ENCODE measurements at places on chromosomes 6 and 20.

- no peak for DNase-seq
These were observed 99.7 kb upstream of the PLCB4 start for GRCh38 chr20:8969146-8969583.

- no peak for DNase-seq
These were observed 74.1 kb upstream of the SALL4 start for GRCh38 chr20:51876313-51876940.

- DNase-seq: no peak
These were observed 124.8 kb downstream of the CD164 start for GRCh38 chr6:109257494-109257893.

- no peak for DNase-seq
These were observed 5.5 kb downstream of the GRIK2 start for GRCh38 chr6:101398716-101399615.

GRCh38 chr6:15400572-15401004 lies 154.7 kb downstream of the JARID2 start:
- DNase-seq: no peak

DNA sequence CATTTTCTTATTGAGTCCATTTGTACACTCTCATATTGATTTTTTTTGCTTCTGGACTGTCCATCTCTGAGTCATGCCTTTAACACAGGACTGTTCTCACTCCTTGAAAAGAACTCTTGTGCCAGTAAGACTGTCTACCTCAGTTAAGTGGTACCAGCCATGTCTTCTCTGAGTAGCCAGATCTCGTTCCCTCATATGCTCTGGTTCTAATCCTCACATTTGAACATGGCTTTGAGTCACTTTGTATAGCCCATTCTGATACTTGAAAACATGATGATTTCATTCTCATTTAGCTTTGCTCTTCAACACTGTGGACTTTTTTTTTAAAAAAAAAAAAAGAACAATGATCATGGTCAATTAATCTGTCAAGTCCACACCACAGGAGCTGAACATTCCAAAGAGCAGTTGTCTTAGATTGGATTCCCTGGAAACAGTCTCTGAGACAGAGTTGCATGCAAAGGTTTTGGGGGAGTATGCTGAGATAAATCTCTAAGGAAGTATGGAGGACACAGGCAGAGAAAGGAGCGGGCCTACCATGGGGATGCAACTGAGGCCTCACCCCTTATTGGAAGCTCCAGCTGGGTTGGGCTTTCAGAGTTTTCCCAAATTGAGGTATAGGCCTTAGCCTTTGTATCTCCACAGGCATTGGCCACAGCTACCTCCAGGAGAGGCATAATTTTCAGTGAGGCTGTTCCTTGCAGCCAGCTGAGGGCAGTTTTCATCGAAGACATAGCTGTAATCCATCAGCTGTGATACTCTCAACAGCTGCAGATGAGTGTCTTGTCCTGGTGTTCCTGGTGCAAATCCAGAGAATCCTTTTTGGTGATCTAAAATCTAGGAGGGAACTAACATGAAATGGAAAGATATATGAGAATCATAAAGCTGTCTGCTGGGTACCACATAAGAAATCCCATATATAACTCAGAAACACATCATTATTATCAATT lies 6.0 kb upstream of the PTCHD4 start:
- no peak for DNase-seq

GRCh38 chr6:123016431-123017103 lies 20.5 kb downstream of the CLVS2 start:
- no peak for DNase-seq

DNA sequence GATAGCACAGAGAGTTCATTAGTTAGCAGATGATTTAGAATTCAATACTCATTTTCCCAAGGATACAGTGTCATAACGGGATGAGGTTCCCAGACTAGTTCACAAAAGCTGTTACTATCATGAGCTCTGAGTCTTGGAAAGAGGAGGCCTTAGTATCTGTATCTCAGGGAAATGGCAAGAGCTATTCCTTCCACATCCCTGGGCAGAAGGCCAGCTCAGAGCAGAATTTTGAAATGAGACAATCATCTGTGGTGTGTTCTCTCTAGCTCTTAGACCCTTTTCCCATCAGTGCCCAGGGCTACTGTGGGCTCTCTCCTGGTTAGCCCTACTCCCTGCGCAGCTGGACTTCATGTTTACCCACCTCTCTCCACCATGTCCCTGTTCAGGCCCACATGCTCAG lies 64.5 kb downstream of the JAG1 start:
- peak; percentile 93 for DNase-seq

DNA sequence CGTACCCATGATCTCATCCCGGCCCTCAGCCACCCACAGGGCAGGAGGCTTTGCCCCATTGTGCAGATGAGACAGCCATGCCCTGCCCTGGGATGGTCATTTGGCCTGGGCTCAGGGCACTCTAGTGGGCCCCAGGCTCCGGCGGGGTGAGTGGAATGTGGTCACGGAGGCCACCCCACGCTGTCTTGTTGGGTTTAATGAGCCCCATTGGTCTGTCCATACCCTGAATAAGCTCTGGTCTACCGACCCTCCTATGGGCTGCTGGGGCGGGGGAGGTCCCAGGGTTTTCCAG lies 50.6 kb downstream of the FGD2 start:
- DNase-seq: no peak

- no peak for DNase-seq
These were observed 51.6 kb downstream of the GOPC start for GRCh38 chr6:117550618-117551242.

DNA sequence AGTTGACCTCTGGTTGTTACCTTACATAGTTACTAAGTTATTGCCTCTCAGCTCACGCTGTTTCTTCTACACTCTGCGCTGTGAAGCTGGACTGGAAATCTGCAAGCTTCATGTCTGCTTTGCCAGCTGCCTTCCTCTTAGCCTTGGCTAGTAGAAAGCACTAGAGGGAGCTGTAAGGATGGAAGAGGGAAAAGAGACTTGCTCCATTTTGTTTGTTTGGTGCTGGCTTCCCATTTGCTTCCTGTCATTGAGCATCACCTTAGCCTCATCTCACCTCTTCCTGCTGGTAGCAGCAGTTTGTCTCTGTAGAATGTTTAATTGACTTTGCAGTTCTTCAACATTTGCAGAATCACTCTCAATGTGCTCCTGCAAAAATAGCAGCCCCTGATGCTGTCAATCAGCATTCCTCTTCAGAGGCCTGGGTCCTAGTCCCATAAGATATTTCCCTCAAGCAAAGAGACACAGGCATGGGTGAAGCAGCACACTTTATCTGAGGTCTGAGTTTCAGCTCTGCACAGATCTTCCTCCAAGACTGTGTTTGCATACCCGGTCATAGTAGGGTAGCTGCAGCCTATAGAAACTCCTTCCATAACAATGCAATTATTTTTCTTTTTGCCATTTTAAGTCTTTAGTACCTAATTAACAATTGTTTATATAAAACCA lies 302.2 kb upstream of the EPHA7 start:
- no peak for DNase-seq

DNA sequence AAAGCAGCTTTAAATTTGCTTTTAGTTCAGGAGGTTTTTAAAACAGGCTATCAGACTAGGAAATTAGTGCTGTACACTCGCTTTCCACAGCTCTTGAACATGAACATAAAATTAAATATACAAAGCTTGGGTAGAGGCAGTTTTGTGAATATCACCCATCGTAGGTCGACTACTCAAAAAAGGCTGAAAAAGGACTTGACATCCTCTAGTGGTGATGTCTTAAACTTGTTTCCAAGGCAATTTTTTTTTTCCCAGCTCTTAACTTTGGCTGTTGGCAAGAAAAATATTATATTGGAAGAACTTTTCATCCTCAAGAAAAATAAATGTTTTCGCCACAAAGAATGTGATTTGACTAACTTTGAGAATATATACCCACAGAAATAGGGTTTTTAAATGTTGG lies 2.9 kb downstream of the MAP7 start:
- peak; percentile 26 for DNase-seq

DNA sequence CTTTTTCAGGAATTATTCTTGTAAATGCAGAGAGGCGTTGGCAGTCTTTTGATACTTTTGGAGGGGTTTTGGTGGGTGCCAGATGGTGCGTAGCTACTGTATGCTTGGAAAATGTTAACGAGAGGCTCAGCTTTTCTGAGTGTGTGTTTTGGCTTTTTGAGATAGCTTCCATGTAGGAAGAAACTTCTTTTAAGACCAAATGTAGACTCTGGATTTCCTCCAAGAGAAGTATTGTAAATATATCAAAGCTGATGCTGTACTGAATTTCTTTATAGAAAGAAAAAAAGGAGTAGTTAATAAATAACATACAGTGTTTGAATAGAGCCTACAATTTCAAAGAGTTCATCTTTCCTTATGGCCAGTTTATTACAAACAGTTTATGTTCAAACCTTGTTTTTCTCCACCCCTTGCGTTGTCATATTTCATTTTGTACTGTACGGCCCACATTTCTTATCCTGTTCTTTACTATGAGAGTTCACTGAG lies 16.7 kb downstream of the TIAM2 start:
- DNase-seq: no peak

GRCh38 chr6:13434777-13435176 lies 52.6 kb downstream of the GFOD1 start:
- DNase-seq: no peak

GRCh38 chr20:12504779-12505178 lies 504.0 kb upstream of the SPTLC3 start:
- DNase-seq: no peak

- peak; percentile 94 for DNase-seq
These were observed 72.3 kb downstream of the BTBD9 start for GRCh38 chr6:38567436-38567835.

DNA sequence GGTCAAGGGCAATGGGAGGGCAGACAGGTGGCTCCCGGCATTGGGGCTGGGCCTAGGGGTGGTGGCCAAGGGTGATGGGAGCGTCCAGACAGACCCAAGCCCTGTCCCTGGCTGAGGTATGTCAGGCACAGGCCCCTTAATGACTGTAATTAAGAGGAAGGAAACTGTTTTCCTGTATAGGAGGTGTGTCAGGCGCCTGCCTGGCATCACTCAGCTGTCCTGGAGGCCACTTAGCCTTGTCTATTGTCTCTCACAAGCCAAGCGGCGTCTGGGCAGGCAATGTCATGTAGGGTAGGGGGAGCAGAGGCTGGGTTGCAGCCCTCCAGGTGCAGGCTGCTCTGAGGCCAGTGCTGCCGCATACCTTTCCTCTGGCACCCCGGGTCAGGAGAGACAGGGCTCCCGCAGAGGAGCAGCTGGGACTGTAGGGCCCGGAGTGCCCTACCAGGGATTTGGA lies 3.9 kb upstream of the FAM83C start:
- no peak for DNase-seq

- peak; percentile 45 for DNase-seq
These were observed 111.9 kb upstream of the GGTLC1 start for GRCh38 chr20:24100370-24101011.

DNA sequence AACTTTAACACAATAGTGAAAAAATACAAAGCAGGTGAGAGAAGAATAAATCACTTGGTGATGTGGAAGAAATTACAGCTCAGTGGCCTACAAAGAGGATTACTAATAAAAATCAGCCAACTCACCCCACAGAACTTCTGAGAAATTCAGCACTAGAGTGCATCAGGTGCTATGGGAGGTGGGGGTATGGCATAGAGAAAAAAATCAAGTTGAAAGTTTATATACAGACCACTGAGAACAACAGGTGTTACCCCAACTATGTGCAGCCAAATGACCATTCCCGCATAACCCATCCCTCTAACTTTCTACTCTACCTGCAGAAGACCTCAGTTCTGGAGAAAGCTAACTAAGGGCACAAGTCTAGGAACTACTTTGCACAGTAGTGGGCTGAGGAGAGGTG lies 47.0 kb downstream of the PIGU start:
- DNase-seq: no peak

GRCh38 chr6:111679126-111679858 lies 73.6 kb upstream of the TRAF3IP2 start:
- DNase-seq: no peak

DNA sequence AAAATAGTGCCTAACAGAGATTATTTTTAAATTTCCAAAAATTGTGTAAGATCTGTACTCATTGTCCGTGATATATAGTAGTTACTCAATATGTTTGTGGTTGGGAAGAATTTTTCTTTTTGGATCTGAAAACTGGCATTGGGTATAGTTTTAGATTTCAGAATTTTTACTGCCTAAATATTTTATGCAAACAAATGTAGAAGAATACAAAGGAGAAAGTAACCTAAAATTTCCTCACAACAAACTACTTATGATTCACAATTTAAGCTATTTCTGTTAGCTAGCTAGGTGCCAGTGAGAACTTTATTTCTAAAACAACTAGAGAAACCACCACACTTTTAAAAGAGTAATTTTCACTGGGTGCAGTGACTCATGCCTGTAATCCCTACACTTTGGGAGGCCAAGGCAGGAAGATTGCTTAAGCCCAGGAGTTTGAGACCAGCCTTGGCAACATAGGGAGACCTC lies 38.8 kb downstream of the SESN1 start:
- peak; percentile 44 for DNase-seq

GRCh38 chr6:89970072-89970471 lies 75.8 kb downstream of the GJA10 start:
- no peak for DNase-seq

DNA sequence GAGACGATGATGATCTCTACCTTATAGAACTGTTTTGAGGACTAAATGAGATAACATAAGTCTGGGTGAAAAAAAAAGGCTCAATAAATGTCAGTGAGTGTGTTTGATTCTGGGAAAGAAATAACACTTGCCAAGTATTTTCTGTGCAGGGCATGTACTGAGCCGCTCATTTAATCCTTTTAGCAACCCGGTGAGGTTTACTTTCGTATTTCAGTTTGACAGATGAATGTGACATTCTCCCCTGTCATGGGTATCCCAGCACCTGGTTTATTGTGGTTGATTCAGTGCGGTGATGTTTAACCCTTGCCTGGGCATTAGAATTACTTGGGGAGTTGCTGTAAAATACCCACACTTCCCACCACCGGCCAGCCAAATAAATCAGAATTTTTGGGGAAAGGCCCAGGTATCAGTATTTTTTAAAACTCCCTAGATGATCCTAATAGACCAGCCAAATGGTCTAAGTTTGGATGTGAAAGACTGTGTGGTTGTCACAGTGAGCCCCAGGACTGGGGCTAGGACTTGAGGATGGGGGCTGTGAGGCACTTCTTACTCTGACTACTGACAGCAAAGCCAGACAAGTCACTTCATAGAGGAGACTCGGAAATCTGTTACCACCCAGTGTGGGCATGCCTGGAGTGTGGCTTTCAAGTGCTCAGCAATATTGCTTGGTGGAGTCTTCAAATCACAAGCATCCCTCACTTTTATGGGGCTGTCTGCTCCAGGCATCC lies 100.2 kb upstream of the KCNG1 start:
- no peak for DNase-seq

GRCh38 chr6:161031721-161032495 lies 40.3 kb downstream of the MAP3K4 start:
- peak; percentile 74 for DNase-seq

GRCh38 chr6:5260111-5260620 lies 584 bp downstream of the LYRM4 start:
- DNase-seq: peak; percentile 68

GRCh38 chr6:43318011-43318410 lies 9.4 kb upstream of the CRIP3 start:
- no peak for DNase-seq

GRCh38 chr20:38883081-38883980 lies 42.9 kb upstream of the FAM83D start:
- DNase-seq: peak; percentile 43

Measured in EH (cell line).